Hematopoietic multipotent progenitor cell treated with erythropoietin and hydrocortisone succinate and interleukin-3 and kit ligand, for 17 days (in vitro differentiated cells): ENCODE measurements at places on chromosomes 7 and 10.
A peak's percentile ranks its signal among the peaks of the same experiment; 100 is the strongest.

- no peak for DNase-seq
Observed at GRCh38 chr7:156504687-156505545, 135.7 kb upstream of the RNF32 start.

DNA sequence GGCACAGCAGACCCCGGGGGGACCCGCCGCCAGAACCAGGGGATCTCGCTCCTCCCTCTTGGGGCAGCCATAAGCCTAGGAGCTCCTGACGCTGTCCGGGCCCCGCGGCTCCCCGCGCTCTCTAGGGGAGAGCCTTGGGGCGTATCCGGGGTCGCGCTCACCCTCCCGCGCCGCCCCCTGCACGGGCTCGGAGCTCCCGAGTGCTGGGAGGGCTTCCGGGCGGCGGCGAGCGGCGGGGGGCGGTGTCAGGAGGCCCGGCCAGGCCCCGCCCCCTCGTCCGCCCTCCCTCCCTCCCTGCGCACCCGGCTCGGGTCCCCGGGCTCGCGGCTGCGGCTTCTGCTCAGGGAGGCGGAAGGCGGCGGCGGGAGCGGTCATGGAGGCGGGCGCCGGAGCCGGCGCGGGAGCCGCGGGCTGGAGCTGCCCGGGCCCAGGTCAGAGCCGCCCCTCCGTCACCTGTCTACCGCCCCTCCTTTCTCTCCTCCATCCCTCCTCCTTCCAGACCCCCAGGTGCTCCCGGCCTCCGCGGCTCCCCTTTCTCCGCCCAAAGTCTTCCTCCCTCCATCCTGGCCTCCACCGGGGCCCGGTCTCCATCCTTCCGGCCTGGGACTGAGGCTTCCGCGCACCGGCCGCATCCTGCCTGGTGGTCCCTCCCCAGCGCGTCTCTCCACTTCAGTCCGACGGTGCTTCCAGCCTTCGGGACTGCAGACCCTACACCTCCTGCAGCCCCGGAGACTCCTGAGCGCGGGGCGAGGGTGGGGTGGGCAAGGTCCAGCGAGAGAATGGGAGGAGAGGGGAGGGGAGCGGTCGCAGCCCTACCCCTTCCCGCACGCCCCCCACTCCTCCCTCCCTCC lies at the start of gene CCDC136:
Gene CCDC136 (plus strand): TSS at position 848 of the 851 bp plus-strand sequence. CDS start 444 bp downstream, outside the sequence.
- DNase-seq = no peak

GRCh38 chr10:72334196-72334824 lies 20.4 kb downstream of the DNAJB12 start:
- no peak for DNase-seq

DNA sequence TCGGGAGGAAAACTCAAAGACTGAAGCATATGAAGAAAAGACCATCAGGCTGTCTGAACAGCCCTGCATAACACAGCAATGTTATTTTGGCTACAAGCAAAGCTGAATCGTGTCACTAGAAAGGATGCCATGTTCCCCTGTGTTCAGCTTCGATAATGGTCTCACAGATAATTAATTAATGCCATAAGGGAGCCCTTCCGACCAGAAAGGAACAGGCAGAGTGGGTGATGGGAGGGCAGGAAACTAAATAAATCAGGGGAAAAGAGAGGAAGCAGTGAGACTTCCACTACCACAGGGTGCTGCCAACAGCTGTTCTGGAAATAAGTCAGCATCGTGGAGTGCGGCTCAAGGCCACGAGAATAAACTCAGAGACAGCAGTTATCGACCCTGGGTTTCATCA lies 3.2 kb downstream of the PTPRN2 start:
- no peak for DNase-seq

- DNase-seq = no peak
Observed at GRCh38 chr10:114041166-114041565, 2.5 kb upstream of the ADRB1 start.

DNA sequence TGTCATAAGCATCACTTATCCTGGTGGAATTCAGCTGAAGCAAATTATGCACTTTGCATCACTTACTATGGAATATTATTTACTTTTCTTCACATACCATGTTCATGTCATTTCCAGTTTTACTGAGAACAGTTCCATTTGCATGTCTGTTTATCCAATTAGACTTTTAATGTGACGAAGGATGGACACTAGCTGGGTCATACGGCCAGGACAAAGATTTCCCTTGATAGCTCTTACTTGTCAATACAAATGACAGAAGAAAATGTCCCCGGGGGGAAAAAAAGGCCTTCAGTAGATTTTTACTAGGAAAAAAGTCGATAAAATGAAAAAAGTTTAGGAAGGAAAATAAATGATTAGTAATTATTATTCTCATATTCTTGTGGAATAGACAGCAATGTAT lies 106.6 kb downstream of the RAPGEF5 start:
- DNase-seq = no peak

DNA sequence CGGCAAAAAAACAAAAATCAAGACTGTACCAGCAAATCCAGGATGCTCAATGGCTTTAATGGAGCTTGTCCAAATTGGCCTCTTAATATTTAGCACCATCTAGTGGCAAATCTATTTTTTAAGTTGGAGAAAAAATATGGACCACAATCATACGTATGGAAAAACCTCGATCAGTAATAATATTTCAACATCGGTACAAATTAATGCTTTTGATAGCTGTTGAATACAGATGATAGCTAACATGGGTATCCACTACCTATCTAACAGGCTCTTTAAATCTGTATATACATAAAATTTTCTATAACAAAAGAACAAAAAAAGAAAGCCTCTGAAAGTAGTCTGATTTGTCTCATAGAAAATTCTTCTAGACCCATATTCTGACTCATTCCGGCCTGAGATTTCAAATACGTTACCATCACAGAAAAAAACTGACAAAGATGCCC lies 29.2 kb downstream of the COA1 start:
- DNase-seq = peak; percentile 81

DNA sequence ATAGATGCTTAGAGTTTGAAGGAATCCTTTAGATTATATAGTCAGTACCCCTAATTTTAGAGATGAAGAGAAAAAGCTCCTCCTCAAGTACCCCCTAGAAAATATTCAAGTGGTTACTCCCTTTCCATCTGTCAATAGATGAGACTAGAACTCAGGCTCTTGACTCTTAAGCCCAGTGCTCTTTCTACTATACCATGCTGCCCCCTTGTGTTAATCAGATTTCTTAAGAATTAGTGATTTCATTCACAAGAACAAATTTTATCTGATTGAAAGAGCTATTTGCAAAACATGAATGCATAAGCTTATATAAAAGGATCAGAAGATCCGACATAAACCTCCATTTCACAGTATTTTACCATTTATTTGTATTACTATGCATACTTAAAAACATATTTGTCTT lies 179.3 kb downstream of the TFEC start:
- no peak for DNase-seq

GRCh38 chr7:135840591-135840990 lies 92.0 kb upstream of the FAM180A start:
- DNase-seq = no peak

DNA sequence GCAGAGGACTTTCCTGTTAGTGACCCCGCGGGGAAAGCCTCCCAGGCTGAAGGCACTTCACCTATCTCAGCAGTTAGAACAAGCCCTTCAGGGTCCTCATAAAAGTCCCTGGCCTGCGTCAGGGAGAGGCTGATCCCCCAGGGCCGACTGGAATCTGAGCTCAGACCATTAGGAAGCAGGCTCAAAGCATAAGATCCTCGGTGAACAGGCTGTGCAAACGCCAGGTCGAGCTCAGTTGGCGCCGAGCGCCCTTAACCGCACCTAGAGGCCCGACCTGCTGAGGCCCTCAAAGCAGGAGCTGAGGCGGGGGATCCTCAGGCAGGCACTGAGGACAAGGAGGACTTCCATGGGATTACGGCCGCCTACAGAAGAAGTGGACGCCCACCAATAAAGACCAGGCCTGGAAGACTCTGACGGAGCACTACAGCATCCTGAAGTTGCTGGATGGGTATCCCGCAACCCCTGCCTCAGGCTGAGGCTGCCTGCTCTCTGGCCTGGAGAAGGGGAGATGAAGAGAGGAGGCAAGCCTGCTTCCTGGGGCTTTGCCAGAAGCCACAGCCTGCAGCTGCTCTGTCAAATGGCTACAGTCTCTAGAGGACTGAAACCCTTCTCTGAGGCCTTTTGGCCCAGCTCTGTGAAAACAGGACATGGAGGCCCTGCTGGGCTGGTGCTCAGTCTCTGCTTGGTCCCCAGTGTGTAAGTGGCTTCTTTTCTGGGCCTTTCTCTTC lies 29.9 kb downstream of the LIPJ start:
- DNase-seq = no peak

- DNase-seq = peak; percentile 54
Observed at GRCh38 chr10:50551894-50552293, 71.9 kb downstream of the SGMS1 start.

GRCh38 chr7:22485189-22485588 lies 14.8 kb downstream of the STEAP1B start:
- DNase-seq = no peak

DNA sequence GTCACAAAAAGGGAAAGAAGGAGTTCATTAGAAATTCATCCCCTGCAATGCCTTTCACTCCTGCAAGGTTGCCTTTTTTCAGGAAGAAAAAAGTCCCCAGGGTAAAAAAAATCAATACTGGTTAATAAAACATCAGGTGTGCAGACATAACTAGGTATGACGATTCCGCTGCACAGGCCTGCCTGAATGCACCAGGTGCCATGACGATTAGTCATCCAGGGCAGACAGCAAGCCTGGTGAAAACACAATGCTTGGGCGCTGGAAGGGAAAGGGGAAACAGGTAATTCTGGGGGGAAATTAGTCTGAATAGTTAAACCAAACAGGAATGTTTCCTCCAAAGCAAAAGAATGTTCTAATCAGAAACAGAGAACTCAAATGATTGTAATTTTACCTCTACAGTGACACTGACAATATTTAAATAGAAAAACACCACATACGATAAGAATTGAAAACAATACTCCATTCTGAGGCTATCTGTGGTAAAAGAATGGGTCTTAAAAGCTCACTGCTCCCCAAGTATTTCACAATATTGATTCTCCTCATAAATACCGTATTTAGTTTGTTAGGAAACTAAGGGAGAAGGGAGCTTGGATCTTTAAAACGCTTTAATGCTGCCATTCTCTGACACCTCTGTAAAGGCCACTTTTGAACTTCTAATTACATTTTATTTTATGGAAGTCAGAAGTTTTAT lies 45.2 kb downstream of the VPS41 start:
- DNase-seq = no peak

- DNase-seq = no peak
Observed at GRCh38 chr7:1843271-1843861, 173.3 kb downstream of the ELFN1 start.
